Vein endothelial cell (primary cell): ENCODE measurements at places on chromosomes 1 and 21. TPM values are rescaled to one million over a fixed set of nuclear protein-coding genes. Genes with fewer than 3 reads are reported as not detected.

Gene GRIK1
- not detected in 2 replicates for total RNA-seq

Gene PDE4B
- total RNA-seq, result 120 and 126 TPM in 2 replicates

Gene SPEN
- 33.0 and 34.6 TPM in 2 replicates for total RNA-seq

Gene MFAP2
- total RNA-seq, result 26.2 and 54.5 TPM in 2 replicates

Gene SLC45A1
- 0.48 and 1.6 TPM in 2 replicates for total RNA-seq

Gene ADGRB2
- total RNA-seq, result 0.19 and 0.65 TPM in 2 replicates

Gene ATF3
- 1.1 and 2.3 TPM in 2 replicates for total RNA-seq

Gene FGR
- under 0.01 and 0.19 TPM in 2 replicates for total RNA-seq

Gene GNPAT
- total RNA-seq, result 59.8 and 60.3 TPM in 2 replicates

Gene TATDN3
- 8.0 and 9.8 TPM in 2 replicates for total RNA-seq

Gene OLFM3
- total RNA-seq, result not detected in 2 replicates

Gene HPCA
- total RNA-seq, result not detected in 2 replicates

Gene OR10J1
- total RNA-seq, result not detected in 2 replicates

Gene SPRR1B
- total RNA-seq, result not detected in 2 replicates

Gene TSPAN2
- 1.5 and 4.2 TPM in 2 replicates for total RNA-seq

Gene NTRK1
- not detected in 2 replicates for total RNA-seq

Gene SCCPDH
- 39.5 and 47.4 TPM in 2 replicates for total RNA-seq

Gene CDC42BPA
- 116 and 122 TPM in 2 replicates for total RNA-seq

Gene KIRREL1
- total RNA-seq, result 42.2 and 51.9 TPM in 2 replicates

Gene RO60
- total RNA-seq, result 148 and 150 TPM in 2 replicates

Gene TEDDM1
- total RNA-seq, result not detected in 2 replicates
